GM04503 (cell line): ENCODE measurements at places on chromosomes 5 and 9.

DNA sequence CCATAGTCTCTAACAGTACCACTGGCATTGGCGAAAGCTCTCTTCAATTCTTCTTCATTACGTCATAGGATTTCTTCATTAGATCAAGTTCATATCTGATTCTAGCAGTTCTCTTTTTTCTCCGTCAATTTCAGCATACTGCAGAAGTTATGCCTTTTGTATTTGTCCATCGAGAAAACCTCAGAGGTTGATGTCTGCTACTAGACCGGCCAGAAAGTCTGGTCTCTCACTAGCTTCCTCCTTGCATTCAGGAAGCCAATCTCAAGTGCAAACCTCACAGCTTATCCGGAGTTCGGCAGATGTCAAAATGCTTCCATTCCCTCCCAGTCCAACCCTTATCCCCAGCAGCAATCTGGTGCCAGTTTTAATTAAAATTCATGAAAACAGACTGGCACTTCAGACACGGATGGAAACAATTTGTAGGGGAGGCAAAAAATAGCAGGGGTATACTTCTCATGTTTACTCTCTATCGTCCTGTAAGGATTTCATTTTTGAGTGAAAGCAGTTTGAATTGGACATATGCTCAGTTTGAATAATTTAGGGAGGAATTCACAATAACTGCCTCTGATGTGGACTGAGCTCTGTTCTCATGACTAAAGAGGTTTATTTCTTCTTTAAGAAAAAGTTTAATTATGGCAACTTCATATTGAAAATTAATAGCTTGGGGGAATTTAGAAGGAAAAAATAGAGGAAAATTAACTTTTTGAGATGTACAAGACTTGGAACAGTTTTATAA, 56.4 kb upstream of the TMC1 start:
- no peak for DNase-seq

GRCh38 chr5:159902444-159903121, 13.7 kb upstream of the ADRA1B start:
- no peak for DNase-seq

DNA sequence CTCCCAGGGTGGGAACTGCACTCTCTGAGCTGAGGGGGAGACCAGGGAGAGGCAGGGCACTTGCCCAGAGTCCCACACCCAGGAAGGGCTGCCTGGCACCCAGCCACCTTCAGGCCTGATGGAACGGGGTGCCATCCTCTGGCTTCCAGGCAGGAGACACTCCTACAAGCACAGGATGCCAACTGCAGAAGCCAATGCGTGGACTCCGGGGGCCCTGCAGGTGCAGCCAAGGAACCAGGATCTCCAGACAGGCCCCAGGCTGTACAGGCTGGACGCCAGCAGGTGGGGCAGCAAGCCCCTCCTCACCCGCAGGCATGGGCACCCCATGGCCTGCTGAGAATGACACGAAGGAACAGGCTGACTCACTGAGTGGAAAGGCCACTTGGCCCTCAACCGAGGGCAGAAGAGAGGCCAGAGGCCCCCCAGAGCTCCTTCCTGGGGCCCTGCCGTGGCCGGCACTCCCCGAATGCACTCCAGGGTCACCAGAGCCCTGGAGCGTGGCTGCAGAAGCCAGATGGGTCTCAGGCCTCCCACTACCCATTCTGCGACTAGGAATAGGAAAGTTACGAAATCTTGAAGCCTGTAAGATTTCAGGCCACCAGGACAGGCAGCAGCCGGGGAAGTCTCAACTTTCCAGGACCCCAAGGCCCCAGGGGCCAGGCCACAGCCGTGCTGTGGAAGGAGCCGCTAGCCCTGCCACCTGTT, 15.7 kb downstream of the NACC2 start:
- DNase-seq = no peak

- DNase-seq = no peak
These were observed 232.6 kb downstream of the EPB41L4A start for GRCh38 chr5:112186401-112186990.

DNA sequence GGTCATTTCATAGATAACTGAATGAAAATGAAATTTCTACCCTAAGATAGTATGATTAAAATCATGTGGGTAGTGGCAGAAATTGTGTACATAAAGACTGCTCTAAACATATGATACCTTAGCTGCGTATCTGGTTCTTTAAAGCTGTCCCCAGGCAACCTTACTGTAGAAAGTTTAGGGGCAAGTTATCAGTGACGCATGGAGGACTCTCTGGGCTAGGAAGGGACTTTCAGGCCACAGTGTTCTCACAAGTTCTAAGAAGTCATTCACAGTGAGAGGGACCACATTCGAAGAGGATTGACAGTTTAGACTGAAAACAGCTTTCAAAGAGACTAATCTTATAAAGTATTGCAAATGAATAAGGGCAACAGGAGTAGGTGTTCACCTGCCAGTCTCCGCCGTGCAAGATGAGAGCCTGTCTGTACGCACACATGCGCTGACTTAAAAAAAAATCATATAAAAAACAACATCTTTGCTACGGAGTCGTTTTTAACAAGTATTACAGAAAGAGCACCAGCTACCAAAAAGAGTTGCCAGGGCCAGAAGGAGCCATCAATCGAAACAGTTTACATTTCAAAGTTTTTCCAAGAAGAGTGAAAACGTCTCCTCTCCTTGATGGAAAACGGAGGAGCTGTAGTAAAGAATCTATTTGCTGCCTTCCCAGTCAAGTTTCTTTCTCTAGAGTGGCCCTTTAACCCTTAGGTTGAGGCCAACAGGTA, 146.3 kb downstream of the CETN3 start:
- no peak for DNase-seq

GRCh38 chr5:122352331-122352730, 40.3 kb downstream of the SNCAIP start:
- DNase-seq = peak; percentile 49

DNA sequence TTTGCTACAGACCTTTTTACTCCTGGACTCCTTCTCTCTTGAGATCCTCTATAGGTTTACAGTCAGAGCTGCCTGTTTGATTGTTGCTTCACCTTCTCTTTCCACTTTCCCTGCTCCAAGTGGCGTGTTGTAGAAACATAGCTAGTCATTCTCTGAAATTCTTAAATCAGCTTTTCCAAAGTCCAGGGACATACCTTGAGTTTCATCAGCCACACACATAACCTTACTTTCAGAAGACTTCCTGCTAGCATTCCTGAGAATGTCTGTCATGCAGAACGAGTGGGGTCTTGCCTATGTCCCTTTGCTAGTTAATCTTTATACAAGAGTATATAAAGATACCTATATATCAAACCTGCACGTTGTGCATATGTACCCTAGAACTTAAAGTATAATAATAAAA, 230.3 kb upstream of the ZNF462 start:
- no peak for DNase-seq

GRCh38 chr5:161547738-161548486, 1.4 kb upstream of the GABRB2 start:
- DNase-seq = no peak

- peak; percentile 86 for DNase-seq
These were observed 176.7 kb upstream of the S1PR3 start for GRCh38 chr9:88814577-88814976.

GRCh38 chr5:139756971-139757370, 38.6 kb upstream of the PSD2 start:
- no peak for DNase-seq

DNA sequence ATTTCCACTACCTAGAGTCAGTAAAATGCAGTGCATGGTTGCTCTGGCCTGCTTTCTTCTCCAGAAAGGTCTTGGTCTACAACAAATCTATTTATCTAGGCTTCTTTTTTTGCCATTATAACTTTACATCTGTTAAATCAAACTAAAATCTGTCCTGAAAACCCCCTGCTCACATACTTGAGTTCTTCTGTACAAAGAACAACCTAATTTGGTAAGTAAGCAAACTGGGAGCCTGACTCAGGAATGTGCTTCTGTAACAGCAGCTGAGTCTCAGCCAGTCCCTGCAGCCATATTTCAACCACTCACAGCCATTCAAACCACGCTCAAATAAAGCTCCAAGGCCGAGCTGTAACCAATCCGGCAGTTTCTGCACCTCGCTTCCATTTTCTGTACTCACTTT, 95.8 kb downstream of the PLPP1 start:
- DNase-seq = no peak

GRCh38 chr5:176642675-176643490, 4.4 kb upstream of the TSPAN17 start:
- DNase-seq = no peak

GRCh38 chr5:88203981-88204750, 64.5 kb downstream of the TMEM161B start:
- DNase-seq = no peak
